Stimulated activated CD4-positive, alpha-beta T cell treated with anti-CD3 and anti-CD28 coated beads, Interleukin-2, amount 100 ng/mL, for 4 hours (primary cell): ENCODE measurements at places on chromosomes 4 and X.

GRCh38 chr4:2834001-2834921 is 9.4 kb upstream of the ADD1 start:
- no peak for DNase-seq

GRCh38 chr4:122003335-122003734 is 51.5 kb upstream of the TRPC3 start:
- peak; percentile 6 for DNase-seq

DNA sequence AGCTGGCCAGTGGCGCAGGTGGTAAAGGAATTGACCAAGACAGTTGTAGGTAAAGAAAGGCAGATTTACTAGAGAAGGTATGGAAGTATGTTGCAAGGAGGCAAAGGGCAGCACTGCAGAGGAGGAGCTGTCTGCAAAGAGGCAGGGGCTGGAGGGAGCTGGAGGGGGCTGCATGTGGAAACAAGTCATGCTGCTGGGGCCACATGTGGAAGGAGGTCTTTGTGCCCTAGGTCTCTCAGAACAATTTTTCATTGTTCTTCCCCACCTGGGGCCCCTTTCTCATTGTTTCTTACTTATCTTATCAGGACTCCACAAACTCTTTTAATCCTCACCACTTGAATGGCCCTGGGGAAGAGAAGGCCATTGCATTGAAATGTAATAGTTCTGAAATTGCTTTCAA is 144.8 kb upstream of the PLAC1 start:
- DNase-seq = no peak

- DNase-seq = no peak
Observed at GRCh38 chrX:20233336-20233735, 33.4 kb downstream of the RPS6KA3 start.

DNA sequence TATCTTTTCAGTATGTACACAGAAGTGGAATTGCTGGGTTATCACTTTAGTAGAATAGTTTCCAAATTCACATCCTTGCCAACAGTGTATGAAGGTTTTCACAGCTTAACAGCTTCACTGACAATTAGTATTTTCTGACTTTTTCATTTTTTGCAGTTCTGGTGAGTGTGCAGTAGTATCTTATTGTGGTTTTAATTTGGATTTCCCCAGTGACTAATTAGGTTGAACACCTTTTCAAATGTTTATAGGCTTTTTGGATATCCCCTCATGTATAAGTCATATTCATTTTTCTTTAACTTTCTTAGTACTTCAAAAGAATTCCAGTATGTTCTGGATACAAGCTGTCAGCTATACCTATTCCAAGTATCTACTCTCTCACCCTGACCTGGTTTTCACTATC is 37.1 kb downstream of the BRCC3 start:
- DNase-seq = no peak

DNA sequence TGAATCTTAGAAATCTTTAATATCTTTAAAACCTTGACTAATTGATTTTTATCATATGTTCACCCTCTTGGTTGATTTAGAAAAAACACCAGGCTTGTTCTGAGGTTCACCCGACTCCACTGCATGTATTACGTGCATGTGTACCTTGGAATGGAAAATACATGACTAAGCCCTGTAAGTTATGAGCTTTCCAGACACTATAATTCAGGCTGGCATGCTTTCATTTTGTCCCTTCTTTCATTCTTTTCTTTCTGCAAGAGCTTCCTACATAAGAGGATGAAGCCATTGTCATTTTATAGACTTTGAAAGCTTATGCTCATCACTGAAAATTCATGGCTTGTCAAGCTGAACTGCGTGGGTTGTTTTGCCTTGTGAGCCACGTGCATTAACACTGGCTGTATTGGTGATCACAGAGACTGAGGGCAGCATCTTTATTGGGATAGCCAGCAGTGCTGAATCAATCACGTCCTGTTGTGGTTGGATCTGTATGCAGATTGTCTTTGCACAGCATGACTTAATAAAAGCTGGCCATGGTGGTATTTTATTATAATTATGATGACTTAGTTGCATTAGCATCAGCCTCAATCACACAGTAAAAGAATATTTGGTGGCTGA is 141.9 kb downstream of the SLIT2 start:
- DNase-seq = no peak

DNA sequence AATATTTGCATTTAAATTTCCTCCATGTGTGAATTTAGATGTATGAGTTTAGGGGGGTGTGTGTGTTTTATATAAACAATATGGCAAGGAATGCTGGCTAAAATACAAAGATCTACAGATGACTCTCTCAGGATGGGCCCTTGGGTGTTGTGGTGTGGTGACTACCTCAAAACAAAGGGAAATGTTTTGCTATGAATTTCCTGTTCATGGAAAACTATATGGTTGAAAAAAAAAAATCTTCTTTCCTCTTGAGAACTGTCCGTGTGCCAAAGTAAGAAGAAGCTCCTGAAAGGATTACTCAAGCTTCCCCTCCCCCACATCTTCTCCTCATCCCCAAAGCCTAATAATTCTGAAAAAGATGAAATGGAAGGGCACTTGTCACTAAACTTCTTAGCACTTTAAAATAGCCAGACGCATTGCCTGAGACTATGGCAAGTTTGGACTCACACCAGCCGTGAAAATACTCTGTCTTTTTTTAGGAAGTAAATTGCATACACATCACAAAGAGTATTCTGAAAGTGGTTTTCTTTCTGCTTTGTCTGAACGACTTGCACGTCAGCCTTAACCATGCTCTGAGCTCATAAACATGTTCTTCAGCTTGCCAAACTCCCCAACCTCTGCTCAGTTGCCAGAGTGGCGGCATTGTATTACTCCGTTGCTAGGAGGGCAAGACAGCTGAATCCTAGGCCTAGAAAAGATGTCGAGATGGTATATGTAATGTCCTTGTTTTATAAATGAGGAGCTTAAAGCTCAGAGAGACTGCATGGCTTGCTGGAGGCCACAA is 250.4 kb upstream of the JADE1 start:
- no peak for DNase-seq

GRCh38 chr4:13521047-13521446 is 23.3 kb downstream of the NKX3-2 start:
- no peak for DNase-seq

DNA sequence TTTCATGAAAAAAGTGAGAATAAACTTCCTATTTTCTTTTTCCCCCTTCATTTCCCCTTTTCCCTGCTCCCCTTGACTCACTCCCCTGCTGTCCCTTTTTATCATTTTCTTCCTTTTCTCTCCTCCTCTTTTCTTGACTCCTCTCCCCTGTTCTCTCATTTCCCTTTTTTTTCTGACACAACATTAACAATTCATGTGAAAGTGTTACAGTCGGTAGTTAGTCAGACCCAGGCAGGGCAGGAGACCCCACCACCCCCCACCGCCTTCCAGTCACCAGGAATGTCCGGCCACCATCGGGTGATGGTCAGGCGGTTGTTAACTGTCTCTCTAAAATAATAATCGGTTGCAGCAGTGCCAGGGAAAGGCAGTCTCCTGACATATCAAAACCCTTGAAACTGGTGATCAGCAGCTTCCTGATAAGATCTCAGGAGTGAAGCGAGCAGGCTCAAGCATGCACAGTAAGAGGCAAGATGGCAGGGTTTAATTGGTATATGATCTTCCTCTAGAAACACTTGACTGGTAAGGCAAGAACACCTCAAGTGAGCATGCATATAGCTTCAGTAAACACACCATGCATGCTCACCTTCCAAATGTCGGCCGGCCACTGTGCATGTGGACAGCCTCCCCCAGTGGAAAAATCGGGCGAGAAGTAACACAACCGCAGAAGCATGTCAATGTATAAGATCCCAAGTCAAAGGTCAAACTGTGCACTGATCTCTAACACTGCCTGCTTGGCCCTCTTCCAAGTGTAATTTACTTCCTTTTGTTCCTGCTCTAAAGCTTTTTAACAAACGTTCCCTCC is 191.4 kb downstream of the NDST4 start:
- DNase-seq = no peak

DNA sequence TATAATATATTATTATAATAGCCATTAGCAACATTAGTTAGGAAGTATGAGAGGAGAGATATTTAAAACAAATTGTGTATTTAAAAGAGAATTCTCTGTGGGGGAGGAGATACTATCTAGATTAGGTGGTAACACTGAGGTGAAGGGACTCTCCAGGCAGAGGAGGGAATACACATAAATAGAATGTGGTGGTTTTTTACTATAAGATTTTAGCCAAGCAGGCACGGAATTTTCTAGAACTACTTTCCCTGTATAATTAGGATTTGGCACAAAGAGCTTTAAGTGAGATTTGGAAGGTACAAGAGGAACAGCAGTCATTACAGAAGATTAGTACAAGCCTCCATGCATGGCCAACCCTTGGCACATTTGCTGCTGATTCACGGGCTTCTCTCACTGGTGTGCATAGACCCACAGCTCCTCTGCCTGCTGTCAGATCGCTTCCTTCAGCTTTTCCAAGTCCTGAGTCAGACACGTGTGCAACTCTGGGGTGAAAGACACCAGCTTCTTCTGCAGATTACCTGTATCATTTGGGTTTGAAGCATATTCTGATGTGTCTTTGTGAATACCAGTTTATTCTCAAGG is 685.5 kb downstream of the KCTD8 start:
- no peak for DNase-seq

DNA sequence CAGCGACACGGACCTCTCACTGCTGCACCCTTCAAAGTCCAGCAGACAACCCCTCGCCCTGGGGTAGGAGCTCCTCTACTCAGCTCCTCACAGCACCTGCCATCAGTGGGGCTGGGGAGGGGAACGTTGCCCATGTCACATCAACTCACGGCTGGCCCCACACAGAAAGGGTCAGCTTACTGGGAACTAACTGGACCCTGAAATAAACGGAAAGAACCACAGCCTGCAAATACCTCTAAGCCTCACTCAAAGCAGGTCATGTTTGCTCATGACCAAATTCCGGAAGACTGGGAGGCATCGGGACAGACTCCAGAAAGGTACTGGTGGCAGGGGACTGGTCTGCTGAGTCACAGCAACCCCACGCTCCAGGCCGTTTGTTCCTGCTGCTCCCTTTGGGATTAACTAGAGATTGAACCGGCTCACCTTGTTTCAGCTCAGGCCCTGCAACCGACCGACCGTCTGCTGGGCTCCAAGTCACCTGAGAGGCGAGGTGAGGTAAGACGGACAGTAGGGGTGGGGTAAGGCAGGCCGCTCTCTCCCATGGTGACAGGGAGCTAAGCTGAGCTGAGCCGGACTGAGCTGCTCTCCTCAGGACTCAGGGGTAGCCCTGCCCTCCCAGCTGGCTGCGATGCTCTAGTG is 5.6 kb downstream of the G6PD start:
- no peak for DNase-seq

- no peak for DNase-seq
Observed at GRCh38 chrX:141405853-141406492, 163.7 kb upstream of the SPANXC start.
